ENCODE measurements at places on chromosomes 12 and 14.

DNA sequence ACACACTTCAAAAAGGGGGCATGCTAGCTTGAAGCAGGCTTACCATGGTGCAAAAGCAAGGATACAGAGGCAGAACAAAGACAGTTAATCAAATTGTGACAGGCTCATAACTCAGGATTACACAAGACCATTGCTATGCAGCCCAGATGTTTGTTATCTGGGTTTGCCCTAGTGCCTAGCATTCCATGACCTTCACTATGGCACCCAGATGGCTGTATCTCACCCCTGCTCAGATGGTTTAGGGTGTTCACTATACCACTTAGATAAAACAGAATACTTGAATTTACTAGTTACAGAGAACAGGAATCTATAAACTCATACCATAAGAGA is 56.2 kb downstream of the SDR9C7 start:
- no peak for DNase-seq

DNA sequence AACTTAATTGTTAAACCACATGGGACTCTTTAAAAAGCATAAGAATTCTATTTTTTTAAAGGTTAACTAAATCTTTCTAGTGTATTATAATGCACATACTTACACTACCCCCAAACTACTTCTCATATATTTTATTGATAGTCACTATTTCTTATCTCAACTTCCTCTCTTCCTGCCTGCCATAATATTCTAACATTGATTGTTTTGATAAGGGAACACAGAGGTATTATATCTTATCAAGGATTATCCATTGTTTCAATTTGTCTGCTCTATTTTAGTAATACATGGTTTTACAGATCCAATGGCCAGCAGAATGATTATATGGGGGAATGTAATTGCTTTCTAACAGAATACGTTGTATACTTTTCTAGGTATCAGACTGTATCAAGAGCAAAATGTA is 98.9 kb downstream of the EPS8 start:
- no peak for DNase-seq

GRCh38 chr14:105525861-105526775 is at the start of gene TMEM121:
TSS of gene TMEM121 (plus strand) at chr14:105526583. CDS start at chr14:105528835, 2,252 bp downstream.
- DNase-seq, result peak; percentile 61

DNA sequence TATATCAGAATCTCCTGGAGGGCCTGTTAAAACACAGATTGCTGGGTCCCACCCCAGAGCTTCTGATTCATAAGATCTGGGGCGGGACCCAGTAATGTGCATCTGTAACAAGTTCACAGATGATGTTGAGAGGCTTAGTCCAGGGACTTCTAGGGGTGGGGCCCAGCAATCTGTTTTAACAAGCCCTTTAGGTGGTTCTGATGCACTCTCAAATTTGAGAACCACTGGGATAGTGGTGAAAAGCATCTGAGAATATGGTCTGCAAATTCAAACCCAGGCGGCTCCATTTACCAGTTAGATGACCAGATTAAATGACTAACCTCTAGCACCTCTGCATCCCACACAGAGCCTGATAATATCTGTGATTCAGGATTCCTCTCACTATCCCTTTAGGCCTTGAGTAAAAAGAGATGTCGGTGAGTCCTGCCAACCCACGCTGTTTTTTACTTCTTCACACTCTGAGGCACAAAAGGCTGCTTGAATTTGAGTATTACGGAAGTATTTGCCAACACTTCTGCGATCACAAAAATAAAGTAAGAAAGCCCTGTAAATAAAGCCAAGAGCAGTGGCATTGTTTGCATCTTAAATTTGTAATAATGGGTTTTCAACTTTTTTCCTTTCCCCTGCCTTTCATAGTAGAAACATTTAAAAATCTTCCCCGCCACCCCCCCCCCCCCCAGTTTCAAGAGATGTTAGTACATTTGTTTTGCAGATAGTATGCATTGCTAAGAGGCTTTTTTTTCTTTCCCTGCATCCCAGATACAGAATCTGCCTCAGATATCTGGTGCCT is 1.8 kb upstream of the FRS2 start:
- no peak for DNase-seq

- DNase-seq, result no peak
Observed at GRCh38 chr12:89514751-89515150, 9.8 kb downstream of the GALNT4 start.

DNA sequence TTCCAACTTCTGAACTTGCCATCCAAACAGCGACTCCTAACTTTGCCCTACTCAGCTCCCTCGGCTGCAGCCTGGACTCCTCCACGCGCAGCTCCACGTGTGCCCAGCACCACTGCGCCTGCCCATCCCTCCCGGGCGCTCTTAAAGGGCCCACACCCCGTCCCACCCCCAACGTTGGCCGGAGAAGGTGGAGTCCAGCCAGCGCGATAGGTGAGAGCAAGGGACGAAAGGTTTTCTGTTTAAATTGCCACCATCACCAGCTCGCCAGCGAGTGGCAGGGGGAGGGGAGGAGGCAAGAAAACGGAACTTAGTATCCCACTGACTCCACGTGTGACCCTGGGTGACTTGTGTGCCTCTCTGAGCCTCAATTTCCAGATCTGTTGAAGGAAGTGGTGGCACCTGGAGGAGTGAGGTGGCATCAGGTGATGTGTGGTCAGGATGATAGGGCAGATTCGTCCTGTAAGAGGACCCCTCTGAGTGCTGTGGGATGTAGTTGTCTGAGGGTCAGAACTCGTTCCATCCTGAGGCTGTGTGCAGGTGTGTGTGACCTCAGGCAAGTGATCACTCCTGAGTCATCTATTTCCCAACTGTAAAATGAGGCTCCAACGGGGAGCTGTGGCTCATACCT is 59.7 kb downstream of the TRPV4 start:
- peak; percentile 41 for DNase-seq

GRCh38 chr14:39868251-39868650 is 436.0 kb upstream of the FBXO33 start:
- DNase-seq, result no peak

GRCh38 chr12:56987011-56987410 is 19.3 kb downstream of the ZBTB39 start:
- no peak for DNase-seq

- DNase-seq, result peak; percentile 40
Observed at GRCh38 chr12:9364224-9365176, 156.3 kb upstream of the PZP start.

DNA sequence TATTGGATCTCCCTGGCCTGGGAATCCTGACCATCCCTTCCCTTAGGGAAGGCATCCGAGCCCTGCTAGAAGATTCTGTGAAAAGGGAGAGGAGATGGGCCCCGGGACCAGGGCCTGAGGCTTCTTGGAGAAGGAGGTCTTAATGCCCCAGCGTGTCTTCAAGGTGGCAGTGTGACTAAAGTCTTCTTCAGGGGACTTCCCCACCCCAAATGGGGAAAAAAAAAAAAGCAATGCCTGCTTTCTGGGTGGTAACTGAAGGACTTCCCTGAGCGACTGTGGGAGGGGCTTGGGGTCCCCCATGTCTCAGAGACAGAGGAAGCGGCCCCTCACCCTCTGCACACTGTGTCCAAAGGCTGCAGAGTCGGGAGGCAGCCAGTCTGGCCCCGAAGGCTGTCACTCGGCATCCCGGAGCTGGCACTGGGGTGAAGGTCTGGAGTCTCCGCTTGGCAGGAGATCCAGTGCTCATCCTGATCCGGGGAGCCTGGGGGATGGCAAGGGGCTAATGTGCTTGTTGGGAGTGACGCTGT is 7.8 kb upstream of the PGF start:
- DNase-seq, result no peak

DNA sequence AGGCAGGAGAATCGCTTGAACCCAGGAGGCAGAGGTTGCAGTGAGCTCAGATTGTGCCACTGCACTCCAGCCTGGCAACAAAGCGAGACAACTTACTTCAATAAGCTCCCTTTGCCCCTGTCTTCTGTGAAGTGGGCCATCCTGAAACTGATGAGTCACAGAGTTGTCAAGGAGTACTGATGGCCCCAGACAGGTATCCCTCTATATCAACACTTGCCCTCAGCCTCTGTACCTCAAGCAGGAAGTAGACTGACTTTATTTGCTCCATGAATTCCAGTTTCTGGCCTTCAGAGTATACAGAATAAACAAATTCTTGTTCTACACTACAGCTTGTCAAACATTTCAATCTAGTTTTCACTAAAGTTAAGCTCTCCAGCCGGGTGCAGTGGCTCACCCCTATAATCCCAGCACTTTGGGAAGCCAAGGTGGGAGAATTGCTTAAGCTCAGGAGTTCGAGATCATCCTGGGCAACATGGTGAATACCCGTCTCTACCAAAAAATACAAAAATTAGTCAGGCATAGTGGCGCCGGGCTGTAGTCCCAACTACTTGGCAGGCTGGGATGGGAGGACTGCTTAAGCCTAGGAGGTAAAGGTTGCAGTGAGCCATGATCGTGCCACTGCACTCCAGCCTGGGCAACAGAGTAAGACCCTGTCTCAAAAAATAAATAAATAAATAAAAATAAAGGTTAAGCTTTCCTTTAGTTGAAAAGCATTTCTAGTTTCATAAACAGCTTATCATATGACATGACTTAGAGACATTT is 16.4 kb upstream of the LRP10 start:
- no peak for DNase-seq

DNA sequence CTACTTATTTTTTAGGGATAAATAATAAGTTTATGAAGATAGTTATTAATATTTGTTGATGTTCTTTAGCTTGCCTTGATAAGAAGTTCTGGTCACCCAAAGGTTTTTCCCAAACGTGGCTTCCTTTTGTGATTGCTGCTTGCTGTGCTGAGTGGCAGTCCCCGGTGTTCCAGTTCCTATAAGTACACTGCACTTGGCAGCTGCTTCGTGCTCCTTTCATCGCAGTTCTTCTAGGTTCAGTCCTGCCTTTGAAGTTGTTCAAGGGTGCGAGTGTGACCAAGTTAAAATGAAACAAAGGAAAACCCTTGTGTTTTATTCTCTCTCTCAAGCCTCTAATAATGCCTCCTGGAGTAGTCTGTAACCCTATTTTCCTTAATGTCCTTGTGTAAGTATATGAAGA is 128.5 kb upstream of the ATF1 start:
- no peak for DNase-seq

GRCh38 chr14:78840898-78841297 is 670.7 kb downstream of the NRXN3 start:
- DNase-seq, result no peak

- DNase-seq, result peak; percentile 45
Observed at GRCh38 chr14:100786131-100786530, 39.8 kb upstream of the MEG3 start.

DNA sequence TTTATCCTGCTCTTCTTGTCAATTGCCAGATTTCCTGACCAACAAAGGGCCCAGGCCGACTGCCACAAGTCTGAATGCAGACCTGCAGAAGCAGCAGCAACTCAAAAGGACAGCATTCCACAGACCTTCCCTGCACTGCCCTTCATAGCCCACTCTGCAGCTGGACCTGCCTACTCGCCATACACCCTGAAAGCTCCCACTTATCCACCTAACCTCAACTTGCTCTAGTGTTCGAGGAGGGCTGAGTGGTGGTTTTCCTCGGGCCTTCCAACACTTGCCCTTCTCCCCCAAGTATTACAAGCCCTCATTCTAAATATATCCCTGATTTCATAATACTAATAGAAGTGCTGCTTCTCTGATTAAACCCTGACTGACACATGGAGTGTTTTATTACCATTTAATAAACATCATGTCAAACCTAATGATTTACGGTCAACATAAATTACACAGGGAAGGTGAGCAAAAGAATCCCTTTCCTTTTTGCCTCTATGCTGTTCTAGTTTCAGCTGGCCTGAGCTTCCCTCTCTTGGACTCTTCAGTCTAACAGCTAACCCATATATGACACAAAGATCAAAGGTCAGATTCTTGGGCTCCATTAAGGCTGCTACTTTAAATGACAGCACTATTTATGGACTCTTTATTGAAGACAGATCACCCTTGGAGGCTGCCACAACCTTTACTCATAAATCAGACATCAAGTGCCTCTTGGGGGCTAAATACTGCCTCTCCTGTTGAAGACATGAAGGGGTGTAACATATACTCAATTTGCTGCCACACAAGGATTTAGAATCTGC is 1546.9 kb upstream of the TMEM132C start:
- DNase-seq, result no peak

DNA sequence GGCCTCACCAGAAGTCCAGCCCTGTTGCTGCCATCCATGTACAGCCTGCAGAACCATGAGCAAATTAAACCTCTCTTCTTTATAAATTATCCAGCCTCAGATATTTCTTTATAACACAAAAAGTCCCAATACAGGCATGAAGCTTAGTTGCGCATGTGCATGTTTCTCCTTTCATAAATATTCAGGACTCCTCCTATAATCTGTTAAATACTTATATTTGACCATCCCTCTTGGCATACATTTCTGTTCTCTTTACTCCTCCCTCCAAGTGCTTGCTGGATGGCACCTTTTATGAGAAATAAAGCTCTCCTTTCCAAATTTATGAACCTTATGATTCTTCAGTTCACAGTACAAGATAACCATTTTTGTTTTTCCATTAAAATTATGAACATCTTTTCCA is 20.5 kb downstream of the DAAM1 start:
- no peak for DNase-seq

DNA sequence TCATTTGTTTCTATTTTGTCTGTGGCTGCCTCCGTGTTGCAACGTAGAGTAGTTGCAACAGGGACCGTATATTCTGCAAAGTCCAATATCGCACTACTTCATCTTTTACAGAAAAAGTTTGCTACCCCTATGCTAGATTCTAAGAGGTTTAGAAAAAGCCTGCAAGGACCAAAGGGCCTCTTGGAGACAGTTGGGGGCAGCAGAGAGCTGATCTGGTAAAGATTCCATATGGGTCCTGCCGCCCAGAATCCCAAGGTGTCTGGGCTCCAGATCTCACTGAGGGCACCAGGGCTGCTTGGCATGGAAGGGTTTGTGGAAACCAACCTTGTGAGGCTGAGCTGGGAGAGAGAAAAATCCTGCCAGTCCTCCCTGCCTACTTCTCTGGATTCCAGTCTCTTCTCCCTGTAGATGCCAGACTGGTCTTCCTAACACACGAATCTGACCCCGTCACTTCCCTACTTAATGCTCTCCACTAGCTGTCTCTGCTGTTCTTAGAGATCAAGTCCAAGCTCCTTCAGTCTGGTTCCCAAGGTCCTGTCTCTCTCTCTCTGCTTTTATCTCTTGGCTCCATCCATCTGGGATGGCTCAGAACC is 74.6 kb downstream of the GLRX5 start:
- DNase-seq, result no peak

GRCh38 chr12:102005256-102005655 is 56.5 kb downstream of the WASHC3 start:
- DNase-seq, result no peak

DNA sequence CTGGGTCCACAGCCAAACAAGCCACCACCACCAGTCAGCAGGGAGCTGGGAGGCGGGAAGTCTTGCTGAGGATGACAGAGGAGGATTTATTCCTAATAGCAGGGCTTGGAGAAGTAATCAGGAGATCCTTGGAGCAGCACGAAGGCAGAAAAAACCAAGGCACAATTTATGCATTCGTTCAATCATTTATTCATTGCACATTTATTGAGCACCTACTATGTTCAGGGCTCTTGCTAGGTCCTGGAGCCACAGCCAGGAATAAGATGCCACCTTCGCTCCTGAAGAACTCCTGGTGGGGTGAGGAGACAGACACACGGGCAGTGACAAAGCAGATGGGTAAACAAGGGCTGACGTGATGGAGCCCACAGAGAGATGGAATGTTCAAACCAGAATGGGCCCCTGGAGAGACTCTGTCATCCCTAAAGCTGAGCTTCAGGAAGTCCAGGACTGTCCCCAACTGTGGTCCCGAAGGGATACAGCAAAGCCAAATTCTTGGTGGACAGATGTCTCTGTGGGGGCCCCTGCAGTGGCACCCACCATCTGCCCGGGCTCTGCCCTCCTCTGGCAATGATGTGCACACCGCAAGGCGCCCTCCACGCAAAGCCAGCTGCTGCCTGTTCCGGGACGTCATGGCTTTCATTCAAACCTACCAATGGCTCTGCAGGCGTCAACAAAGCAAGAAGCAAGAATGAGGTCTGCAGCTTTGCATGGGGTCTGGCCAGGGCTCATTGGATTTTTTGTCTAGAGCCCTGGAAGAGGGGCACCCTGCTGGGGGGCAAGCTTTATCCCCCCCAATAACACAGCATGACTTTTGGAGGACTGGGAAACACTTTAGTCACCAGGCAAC is 3.0 kb upstream of the TESC start:
- DNase-seq, result no peak

Measured in right forelimb (tissue), 1 donor.